SW 1271 (cell line): ENCODE measurements at places on chromosomes 6 and 20.

GRCh38 chr6:158697811-158698210 lies 48.0 kb downstream of the SYTL3 start:
- DNase-seq: no peak

DNA sequence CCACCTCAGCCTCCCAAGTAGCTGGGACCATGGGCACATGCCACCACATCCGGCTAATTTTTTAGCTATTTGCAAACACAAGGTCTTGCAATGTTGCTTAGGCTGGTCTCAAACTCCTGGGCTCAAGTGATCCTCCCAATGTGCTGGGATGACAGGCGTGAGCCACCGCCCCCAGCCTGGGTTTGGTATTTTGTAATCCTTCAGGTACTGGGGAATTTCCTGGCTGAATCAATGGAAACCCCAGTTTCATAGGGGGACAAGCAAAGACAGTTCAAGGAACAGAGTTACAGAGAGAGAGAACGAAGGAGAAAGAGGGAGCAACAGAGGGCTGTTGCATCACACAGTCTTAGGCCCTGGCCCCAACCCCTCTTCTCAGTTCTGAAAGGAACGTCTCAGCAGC lies 35.7 kb downstream of the RAB44 start:
- no peak for DNase-seq

DNA sequence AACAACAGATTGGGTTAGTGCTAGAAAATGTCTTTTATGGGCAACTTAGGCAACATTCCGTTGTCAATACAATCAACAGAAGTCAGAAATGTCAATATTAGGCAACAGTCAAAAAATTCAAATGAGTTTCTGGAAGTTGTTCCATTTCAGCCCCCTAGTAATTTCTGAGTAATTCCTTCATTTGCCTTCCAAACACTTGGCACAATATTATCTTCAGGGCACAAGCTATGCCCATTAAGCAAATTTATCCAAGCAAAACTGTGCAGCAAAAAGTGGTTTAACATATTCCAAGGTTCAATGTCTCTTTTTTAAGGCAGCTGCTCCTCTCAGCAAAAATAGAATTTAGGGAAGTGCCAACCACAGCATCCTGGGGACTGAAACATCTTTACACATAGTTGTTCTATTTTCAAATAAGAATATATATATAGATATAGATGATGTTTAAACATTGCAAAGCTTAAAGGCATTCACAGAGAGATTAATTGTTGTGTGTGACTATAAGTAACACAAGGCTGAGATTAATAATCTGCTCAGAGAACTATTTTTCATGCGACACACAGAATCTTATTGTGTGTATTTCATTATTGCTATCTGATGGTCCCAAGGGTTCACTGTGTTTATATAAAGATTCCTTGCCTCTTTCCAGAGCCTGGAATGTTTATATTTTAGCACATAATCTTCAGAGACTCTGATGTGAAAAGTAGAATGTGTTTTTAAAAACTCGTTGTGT lies 75.2 kb upstream of the ADTRP start:
- no peak for DNase-seq

DNA sequence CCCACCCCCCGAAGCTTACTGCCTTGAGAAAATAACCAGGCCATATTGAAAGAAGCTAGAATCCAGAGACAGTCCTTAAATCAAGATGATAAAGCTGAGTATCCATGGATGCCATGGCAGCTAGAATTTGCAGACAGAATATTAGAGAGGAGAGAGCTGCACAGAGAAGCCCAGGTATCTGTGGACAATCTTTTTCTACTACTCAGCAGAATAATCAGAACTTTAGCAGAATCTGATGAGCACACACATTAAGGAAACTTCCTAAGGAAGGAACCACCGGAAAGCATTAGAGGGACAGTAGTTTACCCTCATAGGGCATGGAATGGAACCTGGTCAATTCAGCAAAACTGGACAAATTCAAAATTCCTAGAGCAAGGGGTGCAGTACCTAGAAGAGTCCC lies 1001.7 kb downstream of the HACE1 start:
- DNase-seq: no peak

- DNase-seq: no peak
These were observed 33.3 kb upstream of the RSPO3 start for GRCh38 chr6:127085181-127085580.

DNA sequence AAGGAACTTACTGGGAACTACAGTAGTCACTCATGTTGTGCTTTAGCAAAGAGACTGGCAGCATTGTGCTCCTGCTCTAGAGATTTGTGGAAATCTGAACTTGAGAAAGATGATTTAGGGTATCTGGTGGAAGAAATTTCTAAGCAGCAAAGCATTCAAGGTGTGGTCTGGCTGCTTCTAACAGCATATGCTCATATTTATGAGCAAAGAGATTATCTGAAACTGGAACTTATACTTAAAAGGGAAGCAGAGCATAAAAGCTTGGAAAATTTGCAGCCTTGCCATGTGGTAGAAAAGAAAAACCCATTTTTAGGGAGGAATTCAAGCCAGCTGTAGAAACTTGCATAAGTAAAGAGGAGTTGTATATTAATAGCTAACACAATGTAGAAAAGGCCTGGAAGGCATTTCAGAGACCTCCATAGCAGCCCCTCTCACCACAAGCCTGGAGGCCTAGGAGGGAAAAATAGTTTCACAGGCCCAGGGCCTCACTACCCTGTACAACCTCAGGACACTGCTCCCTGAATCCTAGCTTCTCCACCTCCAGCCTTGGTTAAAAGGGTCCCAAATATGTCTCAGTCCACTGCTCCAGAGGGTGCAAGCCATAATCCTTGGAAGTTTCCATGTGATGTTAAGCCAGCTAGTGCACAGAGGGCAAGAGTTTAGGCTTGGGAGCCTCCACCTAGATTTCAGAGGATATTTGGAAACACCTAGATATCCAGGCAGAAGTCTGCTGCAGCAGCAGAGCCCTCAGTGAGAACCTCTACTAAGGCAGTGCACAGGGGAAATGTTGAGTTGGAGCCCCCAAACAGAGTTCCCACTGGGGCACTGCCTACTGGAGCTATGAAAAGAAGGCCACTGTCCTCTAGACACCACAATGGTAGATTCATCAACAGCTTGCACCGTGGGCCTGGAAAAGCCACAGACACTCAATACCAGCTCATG lies 6.6 kb downstream of the EPM2A start:
- DNase-seq: no peak

- no peak for DNase-seq
These were observed 70.1 kb upstream of the IYD start for GRCh38 chr6:150298676-150299075.

- DNase-seq: no peak
These were observed 839.4 kb downstream of the MAFB start for GRCh38 chr20:39849664-39850063.

GRCh38 chr6:218153-219018 lies 73.9 kb upstream of the DUSP22 start:
- DNase-seq: no peak

- DNase-seq: no peak
These were observed 11.8 kb upstream of the FAM184A start for GRCh38 chr6:119090256-119090655.
